ENCODE measurements at places on chromosomes 7 and 10.
A peak's percentile ranks its signal among the peaks of the same experiment; 100 is the strongest.

DNA sequence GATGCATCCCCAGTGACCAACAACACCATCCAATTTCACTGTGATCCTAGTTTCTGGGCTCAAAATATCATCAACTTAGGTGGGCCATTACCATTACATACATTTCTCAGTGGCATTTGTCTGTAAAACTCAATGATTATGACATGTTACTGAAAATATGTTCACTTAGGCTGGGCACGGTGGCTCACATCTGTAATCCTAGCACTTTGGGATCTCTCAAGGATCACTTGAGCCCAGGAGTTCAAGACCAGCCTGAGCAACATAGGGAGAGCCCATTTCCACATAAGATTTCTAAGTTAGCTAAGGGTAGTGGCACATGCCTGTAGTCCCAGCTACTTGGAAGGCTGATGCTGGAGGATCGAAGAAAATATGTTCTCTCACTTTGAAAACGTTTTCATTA is 91.0 kb downstream of the TRIM24 start:
- no peak for DNase-seq

DNA sequence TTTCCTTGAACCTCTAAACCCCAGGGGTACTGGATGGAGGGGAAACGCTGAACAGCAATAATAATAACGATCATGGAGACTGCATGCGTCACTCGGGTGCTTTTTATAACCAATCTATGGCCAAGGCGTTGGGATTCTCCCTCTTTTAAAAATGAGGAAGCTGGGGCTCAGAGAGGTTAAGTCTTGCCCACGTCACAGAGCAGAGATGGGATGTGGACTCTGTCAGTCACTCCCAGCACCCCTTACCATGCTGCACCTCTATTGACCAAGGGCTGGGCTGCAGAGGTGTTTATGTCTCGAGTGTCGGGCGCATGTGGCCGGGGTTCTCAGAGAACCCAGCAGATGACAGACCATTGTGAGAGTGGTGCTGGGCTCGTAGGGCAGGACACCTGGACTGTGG is 129.9 kb downstream of the CDH23 start:
- DNase-seq, result no peak

GRCh38 chr10:87916515-87916914 is 53.1 kb downstream of the PTEN start:
- DNase-seq, result peak; percentile 12

DNA sequence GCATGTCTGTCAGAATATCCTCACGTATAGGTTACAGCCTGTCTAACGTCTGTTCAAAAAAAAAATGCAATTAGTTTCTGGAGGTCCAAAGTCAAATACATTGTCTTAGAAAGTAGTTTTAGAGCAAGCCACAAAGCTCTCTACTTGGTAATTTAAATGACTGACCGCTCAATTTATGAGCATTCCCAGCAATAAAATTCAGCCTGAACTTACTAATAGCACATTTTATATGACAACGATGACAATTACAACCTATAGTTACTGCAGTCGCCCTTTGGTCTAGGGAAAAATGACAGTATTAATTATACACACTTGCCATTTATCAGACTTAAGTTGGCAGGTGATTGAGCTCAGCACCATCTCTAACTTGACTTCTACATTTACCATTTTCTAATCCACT is 425.8 kb upstream of the STEAP1 start:
- DNase-seq, result no peak

- DNase-seq, result no peak
Measured at GRCh38 chr10:34539533-34540315, 275.4 kb downstream of the PARD3 start.

All from kidney tubule cell (primary cell).